ENCODE measurements at places on chromosomes 7 and 10. TPM values are rescaled to one million over a fixed set of nuclear protein-coding genes. Genes with fewer than 3 reads are reported as not detected.

DNA sequence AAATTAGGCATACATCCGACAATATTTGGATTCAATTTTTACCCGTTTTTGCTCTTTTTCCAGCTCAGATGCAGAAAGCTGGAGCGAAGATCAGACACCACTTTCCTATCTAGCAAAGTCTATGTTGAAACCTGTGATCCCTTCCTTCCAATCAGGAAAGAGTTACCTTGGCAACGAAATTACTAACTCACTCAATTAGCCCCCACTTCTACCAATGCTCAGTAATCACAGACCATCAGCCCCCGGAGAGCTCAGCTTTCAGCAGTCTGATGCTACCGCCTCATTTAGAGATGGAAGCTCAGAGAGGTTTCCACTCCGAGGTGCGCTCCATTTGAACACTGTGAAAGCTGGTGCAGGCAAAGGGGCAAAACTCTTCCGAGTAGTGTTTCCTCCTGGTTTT lies 6.7 kb downstream of the FRAT1 start:
- DNase-seq, result no peak

GRCh38 chr7:12578930-12579640 lies 8.6 kb downstream of the SCIN start:
- no peak for DNase-seq

GRCh38 chr10:52664629-52665028 lies 108.0 kb downstream of the MBL2 start:
- DNase-seq, result no peak

The ITIH5 gene
- 38.1 TPM for total RNA-seq

DNA sequence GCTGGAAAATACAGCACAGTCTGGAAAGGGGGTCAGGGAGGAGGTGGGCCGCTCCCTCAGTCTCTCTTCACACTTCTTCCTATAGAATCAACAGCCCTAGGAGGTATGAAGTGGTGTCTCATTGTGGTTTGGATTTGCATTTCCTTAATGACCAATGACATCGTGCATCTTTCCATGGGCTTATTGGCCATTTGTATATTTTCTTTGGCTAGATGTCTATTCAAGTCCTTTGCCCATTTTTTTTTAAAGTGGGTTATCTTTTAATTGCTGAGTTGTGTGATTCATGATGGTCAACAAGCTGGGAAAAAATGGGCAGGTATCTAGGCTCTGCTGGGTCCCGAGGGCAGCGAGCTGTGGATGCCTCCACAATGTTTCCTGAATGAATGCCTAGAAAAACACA lies 29.1 kb downstream of the TMEM130 start:
- DNase-seq, result no peak

GRCh38 chr10:789831-790701 lies 100.6 kb upstream of the DIP2C start:
- DNase-seq, result no peak

The PDK4 gene
- total RNA-seq, result 29.6 TPM

DNA sequence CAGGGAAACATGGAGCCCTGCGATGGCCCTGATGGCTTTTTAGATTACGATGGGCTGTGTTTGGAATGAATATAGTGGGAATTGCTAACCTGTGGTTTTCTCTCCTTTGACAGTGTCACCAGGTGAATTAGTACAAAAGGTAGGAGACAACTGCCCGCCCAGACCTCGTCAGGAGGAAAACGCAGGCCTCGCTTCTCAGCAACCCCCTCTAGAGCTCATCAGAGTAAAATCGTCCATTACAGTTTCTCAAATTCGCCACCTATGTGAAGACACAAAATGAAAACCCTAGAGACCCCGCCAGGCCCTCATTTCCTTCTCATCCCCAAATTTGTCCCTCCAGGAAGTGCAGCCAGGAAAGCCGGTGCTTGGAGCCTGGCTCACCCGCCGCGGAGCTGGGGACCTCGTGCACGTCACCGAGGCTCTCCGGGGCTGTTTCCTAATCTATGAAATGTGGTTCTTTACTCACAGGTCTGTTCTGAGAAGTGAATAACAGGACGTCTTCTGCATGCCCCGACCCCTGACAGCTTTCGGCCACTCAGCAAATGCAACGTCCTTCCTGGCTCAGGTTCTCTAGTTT lies 143.7 kb downstream of the VIPR2 start:
- no peak for DNase-seq

DNA sequence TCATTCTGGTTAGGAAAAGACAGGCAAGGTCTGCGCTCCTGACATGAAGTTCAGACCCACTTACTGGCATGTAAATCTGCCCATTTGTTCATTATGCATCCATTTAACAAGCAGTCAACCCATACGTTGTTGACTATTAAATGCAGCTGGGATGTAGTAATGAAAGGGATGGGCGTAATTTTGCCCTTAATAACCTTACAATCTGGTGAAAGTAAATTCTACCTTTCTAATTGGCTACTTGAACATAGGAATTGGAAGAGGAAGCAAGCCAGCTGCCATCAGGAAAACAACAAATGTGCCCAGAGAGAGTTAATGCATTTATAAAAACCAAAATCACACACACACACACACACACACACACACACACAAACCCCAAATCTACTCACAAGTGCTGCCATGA lies 170.2 kb upstream of the PITRM1 start:
- DNase-seq, result no peak

DNA sequence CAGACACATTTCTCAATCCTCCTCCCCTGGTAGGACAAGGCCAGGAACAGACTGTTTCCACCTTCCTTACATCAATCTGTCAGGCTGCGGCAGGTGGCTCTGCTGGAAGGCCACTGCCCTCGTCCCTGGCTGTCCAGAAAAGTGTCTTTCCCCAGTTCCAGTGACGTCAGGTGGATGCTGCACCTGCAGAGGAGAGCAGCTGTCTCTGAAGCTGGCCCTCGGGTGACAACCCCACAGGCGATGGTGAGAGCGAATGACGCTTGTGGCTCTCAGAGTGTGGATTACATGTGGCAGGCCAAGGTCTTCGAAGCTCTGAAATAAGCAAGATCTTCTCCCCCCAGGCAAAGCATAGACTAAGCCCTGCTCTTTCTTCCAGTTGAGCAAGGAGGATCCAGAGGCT lies 146.9 kb upstream of the RET start:
- no peak for DNase-seq
